ENCODE measurements at places on chromosomes 1 and 21.

- DNase-seq = no peak
Observed at GRCh38 chr21:46297338-46298271, 11.5 kb downstream of the YBEY start.

DNA sequence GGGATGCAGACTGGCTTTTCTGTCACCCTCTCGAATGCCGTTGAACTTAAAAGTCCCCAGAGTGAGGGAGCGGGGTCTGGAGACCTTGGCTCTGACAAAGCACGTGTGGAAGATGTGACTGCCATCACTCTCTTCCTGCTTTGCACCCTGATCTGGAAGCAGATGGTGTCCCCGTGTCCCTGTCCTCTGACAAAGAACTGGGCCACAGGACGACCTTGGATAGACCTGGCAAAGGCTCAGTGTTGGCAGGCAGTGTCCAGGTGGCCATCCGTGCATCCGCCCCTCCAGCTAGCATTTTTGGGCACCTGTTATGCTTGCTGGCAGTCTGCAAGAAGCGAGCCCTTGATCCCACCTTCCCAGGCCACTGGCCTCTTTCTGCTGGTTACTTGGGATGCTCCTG lies 27.4 kb downstream of the ARHGEF10L start:
- no peak for DNase-seq

- DNase-seq = no peak
Observed at GRCh38 chr1:224683936-224684335, 67.8 kb downstream of the CNIH3 start.

DNA sequence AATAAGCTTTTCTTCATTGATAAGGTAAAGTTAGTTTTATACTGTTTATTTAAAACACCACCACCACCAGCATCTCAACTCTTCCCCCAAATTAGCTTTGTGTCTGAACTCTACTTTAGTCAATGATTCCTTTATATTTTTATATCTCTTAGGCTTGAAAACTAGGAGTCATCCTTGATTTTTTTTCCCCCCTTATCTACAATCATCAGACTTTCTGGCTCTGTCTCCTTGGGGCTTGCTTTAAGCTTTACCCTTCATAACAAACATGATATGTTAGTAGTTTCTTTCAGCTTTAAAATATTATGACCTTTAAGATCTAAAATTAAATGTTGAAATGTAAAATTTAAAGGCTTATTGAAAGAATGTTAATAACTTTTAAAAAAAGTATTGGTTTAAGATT lies 28.3 kb downstream of the HS2ST1 start:
- DNase-seq = no peak

DNA sequence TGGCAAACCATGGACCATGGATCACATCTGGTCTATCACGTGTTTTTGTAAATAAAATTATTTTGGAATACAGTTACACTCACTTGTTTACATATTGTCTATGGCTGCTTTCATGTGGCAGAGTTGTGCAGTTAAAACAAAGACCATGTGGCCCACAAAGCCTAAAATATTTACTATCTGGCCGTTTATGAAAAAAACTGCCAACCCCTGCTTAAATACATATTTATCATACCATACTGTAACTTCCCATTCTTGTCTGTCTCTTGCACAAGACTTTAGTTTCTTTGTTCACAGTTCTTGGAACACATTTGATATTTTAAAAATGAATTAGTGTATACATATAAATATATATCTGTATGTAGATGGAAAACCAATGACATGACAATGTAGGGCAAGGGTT lies 141.5 kb downstream of the PAPPA2 start:
- DNase-seq = no peak

- DNase-seq = peak; percentile 6
Observed at GRCh38 chr1:114756009-114756892, 1.5 kb downstream of the CSDE1 start.

DNA sequence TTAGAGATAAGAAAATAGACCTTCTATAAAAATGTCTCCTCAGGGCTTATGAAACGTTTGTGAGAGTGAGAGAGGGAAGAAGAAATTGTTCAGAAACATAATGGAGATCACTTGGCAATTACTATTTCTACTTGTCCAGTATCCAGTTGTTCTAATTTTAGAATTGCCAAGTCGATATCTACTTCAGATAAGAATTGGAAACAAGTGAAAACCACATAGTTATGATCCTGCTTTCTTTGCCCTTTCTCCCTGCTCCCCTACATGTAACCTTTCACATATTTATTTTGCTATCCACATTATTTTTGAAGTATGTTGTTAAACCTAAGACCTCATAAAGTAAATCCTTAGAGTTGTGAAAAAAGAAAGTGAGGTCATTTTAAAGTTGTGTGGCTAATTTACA lies 1154.7 kb upstream of the ADGRL2 start:
- no peak for DNase-seq

DNA sequence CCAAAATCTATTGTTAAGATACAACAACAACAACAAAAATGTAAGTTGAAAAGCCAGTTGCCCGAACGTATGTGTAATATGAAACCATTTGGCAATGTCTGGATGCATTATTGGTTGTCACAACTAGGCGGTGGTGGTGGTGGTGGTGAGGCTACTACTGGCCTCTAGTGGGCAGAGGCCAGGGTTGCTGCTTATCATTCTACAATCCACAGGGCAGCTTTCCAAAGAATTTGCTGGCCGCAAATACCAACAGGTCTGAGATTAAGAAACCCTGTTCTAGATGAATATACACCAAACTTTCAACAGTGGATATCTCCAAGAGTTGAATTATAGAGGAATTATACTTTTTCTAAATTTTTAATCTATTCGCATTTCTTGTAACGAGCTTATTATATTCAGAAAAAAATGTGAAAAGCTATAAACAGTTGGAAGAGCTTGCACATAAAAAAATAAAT lies 26.8 kb upstream of the ZNF697 start:
- DNase-seq = peak; percentile 69

GRCh38 chr21:45536301-45537081 lies 5.7 kb downstream of the SLC19A1 start:
- no peak for DNase-seq

GRCh38 chr1:240284656-240285414 lies 193.2 kb downstream of the FMN2 start:
- DNase-seq = no peak

- DNase-seq = no peak
Observed at GRCh38 chr21:31383770-31384169, 39.7 kb upstream of the TIAM1 start.

- DNase-seq = peak; percentile 40
Observed at GRCh38 chr1:1665815-1666251, 7.0 kb upstream of the CDK11B start.

GRCh38 chr1:170075186-170075585 lies 691 bp upstream of the KIFAP3 start:
- no peak for DNase-seq

DNA sequence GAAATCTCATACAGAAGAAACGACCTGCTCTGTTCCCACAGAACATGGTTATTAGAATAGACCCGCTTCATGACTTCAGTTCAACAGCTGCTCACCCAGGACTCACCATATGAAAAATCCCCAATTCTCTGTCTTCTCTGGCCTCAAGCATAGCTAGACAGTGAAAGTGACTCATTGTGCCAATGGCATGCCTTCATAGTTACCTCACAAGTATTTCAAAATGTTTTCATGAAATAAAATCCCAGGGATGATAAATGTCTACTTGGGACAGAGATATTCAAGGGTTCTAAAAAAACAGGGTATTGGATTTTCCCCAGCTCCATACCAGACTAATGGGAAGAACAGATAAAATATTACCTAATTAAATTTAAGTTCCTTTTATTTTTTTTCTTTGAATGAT lies 82.3 kb downstream of the NOTCH2 start:
- DNase-seq = peak; percentile 23

- no peak for DNase-seq
Observed at GRCh38 chr1:207948536-207949250, 37.8 kb upstream of the CD34 start.

DNA sequence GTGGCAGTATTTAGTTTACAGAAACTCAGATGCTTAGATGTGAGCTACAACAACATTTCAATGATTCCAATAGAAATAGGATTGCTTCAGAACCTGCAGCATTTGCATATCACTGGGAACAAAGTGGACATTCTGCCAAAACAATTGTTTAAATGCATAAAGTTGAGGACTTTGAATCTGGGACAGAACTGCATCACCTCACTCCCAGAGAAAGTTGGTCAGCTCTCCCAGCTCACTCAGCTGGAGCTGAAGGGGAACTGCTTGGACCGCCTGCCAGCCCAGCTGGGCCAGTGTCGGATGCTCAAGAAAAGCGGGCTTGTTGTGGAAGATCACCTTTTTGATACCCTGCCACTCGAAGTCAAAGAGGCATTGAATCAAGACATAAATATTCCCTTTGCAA lies 59.7 kb upstream of the ZNF326 start:
- no peak for DNase-seq

DNA sequence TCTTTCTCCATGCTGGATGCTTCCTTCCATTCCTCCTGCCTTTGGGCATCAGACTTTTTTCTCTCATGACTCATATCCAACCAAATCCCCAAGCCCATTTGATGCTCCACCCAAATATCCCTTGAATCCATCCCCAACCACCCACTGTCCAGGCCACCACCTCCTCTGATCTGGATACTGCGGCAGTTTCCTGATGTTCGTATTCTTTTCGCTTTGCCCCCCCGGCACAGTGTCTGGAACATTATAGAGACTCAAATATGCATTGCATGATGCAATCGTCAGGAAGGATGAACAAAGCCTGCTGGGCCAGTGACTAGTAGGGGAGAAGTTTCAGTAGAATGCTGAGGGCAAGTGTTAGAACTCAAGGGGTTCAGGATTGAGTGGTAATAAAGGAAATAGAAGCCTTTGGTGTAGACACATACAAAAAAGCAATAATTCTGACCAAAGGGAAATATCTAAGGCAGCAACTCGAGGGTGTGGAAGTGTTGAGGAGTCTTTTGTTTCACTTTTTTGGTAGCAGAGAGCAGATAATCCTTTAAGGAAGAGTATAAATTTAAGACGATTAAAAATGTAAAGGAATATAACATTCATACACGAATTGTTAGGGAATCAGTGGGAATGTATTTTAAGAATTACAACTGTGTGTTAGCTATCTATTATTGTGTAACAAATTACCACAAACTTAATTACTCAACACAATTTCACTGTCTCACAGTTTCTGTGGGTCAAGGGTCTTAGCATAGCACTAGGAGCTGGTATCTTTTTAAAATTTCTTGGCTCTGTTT lies 7.5 kb downstream of the S100A11 start:
- peak; percentile 77 for DNase-seq

- DNase-seq = no peak
Observed at GRCh38 chr1:94675373-94675772, 133.8 kb upstream of the F3 start.

- DNase-seq = peak; percentile 55
Observed at GRCh38 chr1:32636914-32637645, 13.3 kb downstream of the ZBTB8OS start.

DNA sequence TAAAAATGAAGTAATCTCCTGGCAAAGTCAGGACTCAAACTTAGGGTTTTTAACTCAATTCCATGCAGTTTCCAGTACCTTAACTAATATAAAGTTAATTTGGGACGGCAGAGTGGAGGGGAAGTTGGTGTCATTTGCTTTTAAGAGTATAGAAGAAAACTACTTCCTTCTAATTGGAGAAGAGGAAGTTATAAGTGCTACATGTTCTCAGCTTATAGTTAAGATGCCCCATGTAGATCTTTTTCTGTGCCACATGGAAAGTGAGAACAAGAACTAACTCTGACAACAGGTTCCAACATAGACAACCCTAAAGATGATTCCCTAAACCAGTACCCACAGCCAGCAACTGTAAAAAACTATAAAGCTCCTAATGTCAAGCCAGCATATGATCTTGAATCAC lies 11.5 kb downstream of the RRAGC start:
- peak; percentile 63 for DNase-seq

DNA sequence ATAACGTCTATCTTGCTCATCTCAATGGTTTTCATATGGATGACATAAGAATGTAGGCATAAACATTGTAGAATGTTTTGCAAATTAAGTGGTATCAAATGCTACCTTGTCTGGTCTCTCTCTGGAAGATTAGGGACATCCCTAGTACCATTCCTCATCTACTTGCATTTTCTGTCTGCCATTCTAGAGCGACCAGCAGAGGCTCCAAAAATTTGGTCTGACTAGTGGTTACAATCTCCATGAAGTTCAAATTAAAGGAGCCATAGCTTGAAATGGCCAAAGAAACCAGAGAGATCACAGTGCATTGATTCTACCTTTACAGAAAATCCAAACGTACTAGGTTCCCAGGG lies 1.1 kb downstream of the CD84 start:
- DNase-seq = peak; percentile 28

GRCh38 chr1:193368302-193368701 lies 181.9 kb upstream of the B3GALT2 start:
- DNase-seq = no peak

- DNase-seq = peak; percentile 35
Observed at GRCh38 chr1:9907441-9907840, 2.6 kb downstream of the CTNNBIP1 start.

GRCh38 chr1:1356796-1357401 lies 1.5 kb downstream of the MXRA8 start:
- DNase-seq = no peak

DNA sequence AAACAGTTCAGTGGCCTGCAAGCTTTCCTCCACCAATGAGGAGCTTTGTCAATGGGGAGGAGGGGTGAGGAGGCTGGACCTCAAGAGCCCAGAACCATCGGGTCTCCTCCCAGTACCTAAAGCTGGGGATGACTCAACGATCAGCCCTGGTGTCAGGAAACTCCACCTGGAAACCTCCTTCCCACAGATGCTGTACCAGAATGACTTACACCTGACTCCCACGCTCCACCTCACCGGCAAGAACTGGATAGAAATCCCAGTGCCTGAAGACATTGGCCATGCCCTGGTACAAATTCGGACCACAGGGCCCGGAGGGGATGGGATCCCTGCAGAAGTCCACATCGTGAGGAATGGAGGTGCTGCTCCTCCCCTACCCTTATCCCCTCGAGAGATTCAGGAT lies 11.4 kb downstream of the TMEM81 start:
- no peak for DNase-seq

GRCh38 chr1:221937155-221937953 lies 195.5 kb upstream of the DUSP10 start:
- no peak for DNase-seq

- DNase-seq = no peak
Observed at GRCh38 chr1:58353168-58353567, 193.4 kb downstream of the OMA1 start.

GRCh38 chr1:7386226-7387052 lies 384.7 kb upstream of the VAMP3 start:
- DNase-seq = no peak

GRCh38 chr1:98702976-98703375 lies 41.5 kb downstream of the SNX7 start:
- DNase-seq = no peak

GRCh38 chr1:8203056-8203455 lies 114.9 kb upstream of the SLC45A1 start:
- DNase-seq = no peak

DNA sequence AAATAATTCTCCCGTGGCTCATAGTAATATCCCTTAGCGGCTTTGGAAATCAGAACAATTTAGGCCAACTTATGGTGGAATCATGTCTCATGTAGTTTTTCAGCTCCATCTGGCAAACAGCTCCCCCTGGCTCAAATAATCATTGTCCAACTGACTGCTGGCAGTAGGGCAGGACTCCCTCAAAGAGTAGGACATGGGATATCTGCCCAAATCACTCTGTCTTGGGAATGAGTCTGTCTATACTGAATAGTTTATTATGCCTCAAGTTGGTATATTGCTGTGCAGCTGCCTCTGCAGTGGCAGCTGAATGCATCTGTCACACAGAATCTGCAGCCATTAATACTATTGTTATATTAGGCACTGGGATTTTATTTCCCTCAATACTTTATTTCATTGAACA lies 255.7 kb downstream of the COL11A1 start:
- no peak for DNase-seq

GRCh38 chr21:29800056-29800455 lies 139.7 kb downstream of the GRIK1 start:
- DNase-seq = no peak
